ENCODE measurements at places on chromosomes 7 and 10. TPM values are rescaled to one million over a fixed set of nuclear protein-coding genes. Genes with fewer than 3 reads are reported as not detected.

INHBA gene
- total RNA-seq = 14.4 TPM

GNAI1 gene
- total RNA-seq = 54.4 TPM

COL17A1 gene
- total RNA-seq = not detected

C10orf105 gene
- total RNA-seq = not detected

- DNase-seq = no peak
Observed at GRCh38 chr7:33127085-33127484, 2.3 kb upstream of the BBS9 start.

DNA sequence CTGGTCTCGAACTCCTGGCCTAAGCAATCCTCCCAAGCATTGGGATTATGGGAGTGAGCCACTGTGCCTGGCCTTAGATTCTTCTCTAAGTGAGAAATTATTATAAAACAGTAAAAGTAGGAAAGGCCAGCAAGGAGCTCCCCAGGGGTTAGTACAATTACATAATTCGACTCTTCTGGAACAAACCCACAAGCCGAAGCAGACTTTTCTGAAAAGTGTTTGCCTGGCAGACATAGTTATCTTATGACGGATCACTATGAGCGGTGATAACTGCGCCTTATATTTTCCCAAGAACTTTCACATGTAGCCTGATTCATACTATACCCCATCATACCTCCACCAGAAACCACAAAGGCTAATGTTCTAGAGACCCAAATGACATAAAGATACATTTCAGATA is 30.2 kb upstream of the SH3PXD2A start:
- DNase-seq = no peak

DNA sequence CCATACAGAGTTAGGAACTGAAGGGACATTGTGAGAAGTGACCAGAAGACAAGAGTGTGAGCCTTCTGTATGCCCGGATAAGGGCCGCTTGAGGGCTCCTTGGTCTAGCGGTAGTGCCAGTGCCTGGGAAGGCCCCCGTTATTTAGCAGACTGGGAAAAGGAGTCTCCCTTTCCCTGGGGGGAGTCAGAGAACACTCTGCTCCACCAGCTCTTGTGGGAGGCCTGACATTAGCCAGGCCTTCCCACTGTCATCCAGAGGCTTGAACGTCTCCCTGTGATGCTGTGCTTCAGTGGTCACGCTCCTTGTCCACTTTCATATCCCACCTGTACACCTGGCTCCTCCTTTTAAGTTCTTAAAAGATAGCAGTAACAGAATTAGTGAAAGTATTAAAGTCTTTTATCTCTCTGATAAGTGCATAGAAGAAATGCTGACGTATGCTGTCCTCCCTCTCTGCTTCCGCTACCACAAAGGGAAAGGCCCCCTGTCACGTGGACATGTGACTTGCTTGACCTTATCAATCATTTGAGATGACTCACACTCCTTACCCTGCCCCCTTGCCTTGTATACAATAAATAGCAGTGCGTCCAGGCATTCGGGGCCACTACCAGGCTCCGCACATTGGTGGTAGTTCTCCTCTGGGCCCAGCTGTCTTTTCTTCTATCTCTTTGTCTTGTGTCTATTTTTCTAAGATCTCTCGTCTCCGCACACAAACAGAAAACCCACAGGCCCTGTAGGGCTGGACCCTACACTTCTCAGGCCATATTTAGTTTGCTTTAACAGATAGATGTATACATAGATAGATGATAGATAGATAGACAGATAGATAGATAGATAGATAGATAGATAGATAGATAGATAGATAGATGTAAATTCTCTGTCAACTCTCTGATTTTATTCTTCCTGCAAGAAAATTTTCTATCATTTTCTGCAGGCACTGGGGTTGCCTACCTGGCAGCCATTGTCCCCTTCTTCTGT is 131.5 kb upstream of the JCAD start:
- no peak for DNase-seq
